ENCODE measurements at places on chromosomes 5 and 9. TPM values are rescaled to one million over a fixed set of nuclear protein-coding genes. Genes with fewer than 3 reads are reported as not detected.

The SEC16A gene
- 68.9 TPM for total RNA-seq

DNA sequence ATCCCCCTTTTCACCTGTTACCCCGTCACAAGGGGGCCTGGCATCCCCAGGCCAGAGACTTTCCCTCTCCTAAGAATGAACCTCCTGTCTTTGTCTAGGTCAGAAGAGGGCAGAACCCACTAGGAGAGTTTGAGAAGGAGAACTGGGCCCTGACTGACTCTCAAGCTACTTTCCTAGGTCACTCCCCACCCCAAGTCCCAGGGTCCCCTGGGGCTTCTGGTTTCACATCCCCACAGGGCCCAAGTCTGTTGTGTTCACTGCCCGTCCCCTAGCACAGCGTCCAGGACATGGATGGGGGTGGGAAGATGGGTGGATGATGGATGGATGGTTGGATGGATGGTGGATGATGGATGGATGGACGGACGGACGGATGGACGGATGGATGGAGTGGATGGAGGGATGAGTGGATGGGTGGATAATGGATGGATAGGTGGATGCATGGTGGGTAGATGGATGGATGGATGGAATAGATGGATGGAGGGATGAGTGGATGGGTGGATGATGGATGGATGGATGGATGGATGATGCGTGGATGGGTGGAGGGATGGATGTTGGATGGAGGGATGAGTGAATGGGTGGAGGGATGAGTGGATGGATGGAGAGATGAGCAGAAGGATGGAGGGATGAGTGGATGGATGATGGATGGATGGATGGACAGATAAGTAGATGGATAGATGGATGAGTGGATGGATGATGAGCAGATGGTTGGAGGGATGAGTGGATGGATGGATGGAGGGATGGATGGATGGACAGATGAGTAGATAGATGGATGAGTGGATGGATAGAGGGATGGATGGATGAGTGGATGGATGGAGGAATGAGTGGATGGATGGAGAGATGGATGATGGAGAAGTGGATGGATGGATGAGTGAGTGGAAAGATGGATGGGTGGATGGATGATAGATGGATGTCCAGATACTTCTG lies 50.6 kb downstream of the KCNT1 start:
- no peak for DNase-seq

DNA sequence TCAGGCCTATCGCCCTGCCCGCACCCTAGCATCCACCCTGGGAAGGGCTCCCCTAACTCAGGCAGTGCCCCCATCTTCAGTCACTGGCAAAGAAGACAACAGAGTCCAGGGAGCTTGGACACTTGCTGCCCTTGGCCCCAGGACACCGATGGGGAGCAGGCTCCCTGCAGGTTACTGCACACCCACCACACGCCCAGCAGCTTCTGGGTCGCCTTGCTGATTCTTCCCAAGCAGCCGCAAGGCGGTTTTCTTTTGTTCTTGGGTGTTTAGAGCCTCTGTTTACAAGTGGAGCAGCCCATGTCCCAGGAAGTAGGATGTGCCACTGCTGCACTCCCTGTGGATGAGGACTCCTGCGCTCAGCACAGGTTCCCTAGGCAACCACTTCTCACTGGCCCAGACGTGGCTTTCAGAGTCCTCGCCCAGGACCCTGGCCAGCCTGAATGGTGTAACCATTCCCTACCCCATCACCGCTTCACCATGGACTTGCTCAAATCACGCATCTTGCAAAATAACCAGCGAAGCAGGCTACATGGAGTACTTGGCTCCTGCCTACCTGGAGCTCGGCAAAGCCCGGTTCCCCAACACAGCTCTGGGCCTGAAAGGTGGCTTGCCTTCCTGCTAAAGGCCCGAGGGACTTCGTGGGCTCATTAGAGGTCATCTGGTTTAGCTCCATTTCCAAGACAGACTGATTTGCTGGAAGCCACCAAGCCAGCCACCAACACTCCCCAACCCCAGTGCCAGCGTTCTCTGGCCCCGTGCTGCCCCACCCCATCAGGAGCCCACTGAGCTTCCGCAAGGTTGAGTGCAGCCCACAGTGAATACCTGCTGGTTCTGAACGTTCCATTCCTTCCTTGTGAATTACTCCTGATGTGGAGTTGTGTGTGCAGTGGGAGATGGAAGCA lies 60.0 kb downstream of the PSMB7 start:
- DNase-seq, result no peak

DNA sequence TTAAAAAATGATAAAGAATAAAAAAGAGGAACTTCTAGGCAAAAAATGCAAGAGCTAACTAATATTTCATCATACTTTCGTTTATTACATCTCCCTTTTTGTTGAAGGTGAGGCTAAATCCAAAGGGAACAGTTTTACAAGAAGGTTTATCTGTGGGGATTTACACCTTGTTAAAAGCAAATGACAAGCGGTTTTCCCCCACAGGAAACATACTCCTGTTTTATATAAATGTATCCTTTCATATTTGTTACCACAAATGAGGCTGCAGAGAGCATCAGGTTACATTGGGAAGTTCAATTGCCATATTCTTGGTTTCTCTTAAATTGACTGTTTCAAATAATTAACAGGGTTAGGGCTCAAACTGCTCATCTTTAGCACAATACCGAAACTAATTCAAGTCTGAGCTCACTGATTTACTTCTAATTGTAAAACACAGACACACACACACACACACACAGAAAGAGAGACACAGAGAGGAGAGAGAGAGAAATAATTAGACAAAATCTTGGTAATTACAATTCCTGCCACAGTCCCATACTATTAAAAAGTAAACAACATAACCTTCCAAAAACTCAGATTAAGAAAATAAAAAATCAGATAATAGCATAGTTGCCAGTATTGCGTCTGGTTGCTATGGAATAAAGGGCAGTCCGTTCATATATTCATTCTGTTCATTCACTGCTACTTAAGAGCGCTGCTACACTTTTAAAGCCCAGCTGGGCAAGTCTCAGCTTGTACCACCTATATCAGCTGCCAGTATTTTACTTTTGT lies 17.1 kb downstream of the RFX3 start:
- DNase-seq, result no peak

GRCh38 chr5:107673039-107673367 lies 2.3 kb upstream of the EFNA5 start:
- DNase-seq, result no peak

The TLR4 gene
- total RNA-seq, result 2.2 TPM

DNA sequence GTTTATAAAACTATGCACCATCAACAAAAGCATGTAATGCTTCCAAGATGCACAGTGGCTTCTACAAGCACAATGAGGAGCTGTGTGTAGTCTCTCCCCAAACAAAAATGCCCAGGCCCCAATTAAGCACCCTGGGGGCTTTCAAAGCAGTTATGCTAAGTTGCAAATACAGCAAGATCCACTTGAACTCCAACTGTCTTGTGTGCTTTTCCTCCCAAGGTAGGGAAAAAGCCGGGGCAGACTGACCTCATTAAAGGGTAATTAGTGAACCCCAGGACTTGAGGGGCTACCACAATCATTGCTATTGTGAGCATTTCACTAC lies 13.1 kb downstream of the ZNF608 start:
- DNase-seq, result no peak
